ENCODE measurements at places on chromosomes 1 and 21.
A peak's percentile ranks its signal among the peaks of the same experiment; 100 is the strongest.

DNA sequence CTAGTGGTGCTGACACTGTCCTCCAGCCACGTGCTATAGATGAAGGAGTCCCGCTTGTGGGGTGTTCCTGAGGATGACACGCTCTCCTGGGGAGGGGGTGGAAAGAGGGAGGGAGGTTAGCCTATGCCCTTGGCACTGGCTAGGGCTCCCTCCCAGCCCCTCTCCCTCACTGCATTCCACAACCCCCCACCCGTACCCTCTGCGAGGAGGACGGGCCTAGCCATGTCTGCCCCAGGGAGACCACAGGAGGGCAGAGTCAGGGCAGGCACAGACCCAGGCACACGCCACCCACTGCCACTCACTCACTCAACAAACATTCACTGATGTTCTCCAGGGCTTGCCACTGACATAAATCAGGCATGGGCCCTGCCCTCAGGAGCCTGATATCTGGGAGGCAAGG, 70.7 kb downstream of the RAP1GAP start:
- no peak for DNase-seq

- DNase-seq = no peak
Observed at GRCh38 chr21:45353200-45353599, 51.8 kb upstream of the COL18A1 start.

DNA sequence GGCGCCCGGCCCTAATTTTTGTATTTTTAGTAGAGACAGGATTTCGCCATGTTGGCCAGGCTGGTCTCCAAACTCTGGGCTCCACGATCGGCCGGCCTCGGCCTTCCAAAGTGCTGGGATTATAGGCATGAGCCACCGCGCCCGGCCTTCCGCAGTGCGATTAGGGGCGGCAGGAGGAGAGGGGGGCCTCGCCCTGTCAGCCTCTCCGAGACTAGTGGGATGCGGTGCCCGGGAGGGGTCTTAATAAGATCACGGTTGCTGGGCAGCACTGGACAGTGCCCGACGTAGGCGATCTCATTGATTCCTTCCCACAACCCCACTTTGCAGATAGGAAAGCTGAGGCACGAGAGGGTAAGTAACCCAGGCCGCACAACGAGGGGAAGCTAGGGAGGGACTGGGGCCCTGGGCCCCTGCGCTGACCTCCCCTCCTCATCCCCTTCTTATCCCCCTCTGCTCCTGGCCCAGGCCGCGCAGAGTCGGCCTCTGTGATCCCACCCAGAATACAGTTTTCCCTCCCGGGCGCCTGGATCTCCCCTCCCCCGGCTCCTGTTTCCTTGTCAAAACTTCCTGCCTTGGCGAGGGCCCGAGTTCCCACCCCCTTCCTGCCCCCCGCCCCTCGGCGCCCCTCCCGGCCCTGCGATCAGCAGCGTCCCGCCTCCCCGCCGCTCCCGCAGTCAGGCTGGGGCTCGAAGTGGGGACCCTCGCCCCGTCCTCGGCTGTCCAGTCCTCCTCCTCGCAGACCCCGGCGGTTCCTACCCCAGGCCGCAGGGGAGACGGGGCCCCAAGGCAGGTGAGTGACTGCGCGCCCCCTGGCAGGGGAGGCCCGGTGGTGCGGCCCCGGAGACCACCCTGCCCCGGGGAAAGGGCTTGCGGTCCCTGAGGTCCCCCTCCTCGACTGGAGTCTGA, at the start of gene PEAR1:
Gene PEAR1, plus strand, starts transcription at position 671 of the 906 bp plus-strand sequence. CDS start 10,209 bp downstream, outside the sequence.
- no peak for DNase-seq

DNA sequence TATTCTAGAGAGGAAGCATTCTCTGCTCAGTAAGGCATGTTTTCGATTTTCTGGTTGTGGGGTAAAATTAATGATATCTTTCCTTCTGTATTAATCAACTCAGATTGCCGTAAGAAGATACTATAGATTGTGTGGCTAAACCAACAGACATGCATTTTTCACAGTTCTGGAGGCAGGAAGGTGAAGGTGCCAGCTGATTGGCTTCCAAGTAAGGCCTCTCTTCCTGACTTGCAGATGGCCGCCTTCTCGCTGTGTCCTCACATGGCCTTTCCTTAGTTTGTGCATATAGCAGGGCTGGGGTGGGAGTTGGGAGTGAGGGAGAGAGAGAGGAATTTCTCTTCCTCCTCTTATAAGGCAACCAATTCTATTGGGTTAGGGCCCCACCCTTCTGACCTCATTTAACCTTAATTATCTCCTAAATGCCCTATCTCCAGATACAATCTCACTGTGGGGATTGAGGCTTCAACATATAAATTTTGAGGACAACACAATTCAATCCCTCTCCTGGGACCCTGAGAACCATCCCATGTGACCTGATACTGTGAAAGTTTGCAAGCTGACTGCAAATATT, 52.3 kb upstream of the MRPS6 start:
- DNase-seq = peak; percentile 60

DNA sequence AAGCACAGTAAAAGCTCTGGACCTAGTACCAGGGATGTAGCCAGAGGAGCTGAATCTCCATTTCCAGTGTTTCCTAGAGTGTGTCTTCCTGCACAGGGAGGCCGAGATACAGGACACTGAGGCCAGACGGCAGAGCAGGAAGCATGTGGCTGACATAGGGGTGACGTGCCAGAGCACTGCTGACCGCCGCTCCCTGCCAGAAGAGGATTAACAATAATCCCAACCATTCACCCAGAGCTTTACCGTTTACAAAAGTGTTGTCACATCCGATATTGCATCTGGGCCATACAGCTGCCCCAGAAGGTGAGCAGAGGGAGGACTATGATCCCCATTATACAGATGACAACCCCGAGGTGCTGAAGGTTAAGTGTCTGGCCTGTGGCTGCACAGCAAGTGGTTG, 5.8 kb upstream of the CLDN19 start:
- no peak for DNase-seq

DNA sequence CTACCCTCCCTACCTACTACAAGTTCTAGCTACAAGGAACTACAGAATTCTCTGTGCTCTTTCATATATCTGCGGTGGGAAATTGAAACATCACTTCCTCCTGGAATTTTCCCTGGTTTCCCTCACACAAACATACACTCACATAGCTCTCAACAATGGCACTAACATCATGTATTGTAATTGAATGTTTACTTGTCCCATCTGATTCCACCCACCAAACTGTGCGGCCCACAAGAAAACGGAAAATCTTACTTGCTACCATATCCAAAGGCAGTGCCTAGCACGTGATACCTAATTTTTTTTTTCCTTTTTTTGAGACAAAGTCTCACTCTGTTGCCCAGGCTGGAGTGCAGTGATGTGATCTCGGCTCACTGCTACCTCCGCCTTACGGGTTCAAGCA, 33.9 kb downstream of the NDC1 start:
- no peak for DNase-seq

GRCh38 chr1:21090463-21090862, 86.2 kb downstream of the EIF4G3 start:
- DNase-seq = no peak

GRCh38 chr1:71753746-71754145, 528.6 kb downstream of the NEGR1 start:
- no peak for DNase-seq

GRCh38 chr1:24992124-24992760, 62.2 kb upstream of the RUNX3 start:
- DNase-seq = no peak

DNA sequence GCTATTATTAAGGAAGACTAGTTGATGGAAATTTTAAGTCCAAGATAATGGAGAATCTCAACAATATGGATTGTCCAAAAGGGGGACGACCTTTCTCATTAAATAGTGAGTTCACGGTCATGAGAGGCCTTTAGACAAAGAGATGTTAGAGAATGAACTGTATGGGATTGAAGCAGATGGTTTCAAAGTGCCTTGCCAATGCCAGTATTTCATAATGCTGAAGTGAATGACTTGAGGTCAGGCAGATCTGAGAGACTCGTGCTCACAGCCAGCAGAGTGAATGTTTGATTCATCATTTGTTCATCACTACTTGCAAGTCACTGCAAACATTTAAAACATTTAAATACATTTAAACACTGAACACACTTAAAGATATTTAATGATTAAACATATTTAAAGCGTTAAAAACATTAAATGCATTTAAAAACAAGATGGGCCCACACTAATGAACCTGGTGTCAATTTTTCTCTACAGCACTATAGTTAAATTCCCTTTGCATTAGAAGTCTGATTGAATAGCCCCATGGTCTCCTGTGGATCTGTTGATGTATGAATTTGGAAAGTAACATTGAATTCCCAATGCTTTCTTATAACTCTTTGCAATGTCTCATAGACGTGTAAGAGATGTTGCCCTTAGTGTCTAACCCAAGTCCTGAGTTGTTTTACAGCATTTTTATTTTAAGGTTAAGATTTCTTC, 80.7 kb downstream of the TGFB2 start:
- no peak for DNase-seq

GRCh38 chr21:37005548-37006485, 685 bp upstream of the RIPPLY3 start:
- DNase-seq = no peak

DNA sequence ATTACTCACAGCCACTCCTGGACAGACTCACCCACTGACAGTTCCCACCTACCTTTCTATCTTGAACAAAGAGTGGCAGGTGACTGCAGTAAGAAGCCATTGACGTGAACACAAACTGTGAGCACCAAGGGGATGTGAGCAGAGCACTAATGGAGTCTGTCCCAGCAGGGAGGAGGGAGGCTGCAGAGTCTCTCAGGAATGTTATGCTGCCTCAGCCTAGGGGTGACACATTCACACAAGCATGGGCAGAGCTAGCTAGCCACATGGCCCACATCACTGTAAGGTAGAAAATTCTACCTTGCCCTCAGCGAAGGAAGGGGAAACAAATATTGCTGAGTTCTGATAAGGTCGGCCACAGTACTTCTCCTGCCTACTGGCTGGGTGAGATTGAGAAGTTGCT, 56.8 kb upstream of the PTGFRN start:
- DNase-seq = no peak

DNA sequence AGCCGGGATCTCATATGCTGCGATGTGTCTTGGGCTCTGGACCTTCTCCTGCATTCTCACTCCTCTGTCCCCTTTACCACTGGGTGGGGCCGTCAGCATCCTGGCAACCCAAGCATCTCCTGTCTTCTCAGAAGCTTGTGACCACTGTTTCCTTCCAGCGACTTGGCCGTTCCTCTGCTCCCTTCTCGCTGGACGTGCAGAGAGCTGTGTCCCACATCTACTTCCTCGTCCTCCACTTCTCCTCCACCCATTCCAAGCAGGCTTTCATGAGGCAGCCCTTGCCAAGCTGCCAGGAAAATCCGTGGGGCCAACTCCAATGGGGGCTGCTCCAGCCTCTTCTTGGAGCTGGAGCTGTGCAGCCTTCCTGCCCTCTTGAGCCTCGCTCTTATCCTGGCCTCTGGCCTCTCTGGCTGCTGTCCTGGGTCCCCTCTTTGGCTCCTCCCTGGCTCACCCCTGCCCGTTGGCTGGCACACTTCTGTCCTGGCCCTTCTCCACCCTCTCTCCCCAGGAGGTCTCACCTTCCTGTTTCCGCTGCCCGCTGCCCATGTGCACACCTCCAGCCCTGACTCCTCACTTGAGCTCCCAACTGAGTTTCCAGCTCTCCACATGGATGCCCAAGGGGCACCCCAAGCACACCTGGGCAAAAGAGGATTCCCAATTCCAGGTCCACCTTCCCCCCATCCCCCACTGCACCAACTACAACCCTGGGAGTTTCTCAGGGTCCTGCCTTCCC, 8.7 kb downstream of the FAM131C start:
- DNase-seq = no peak

DNA sequence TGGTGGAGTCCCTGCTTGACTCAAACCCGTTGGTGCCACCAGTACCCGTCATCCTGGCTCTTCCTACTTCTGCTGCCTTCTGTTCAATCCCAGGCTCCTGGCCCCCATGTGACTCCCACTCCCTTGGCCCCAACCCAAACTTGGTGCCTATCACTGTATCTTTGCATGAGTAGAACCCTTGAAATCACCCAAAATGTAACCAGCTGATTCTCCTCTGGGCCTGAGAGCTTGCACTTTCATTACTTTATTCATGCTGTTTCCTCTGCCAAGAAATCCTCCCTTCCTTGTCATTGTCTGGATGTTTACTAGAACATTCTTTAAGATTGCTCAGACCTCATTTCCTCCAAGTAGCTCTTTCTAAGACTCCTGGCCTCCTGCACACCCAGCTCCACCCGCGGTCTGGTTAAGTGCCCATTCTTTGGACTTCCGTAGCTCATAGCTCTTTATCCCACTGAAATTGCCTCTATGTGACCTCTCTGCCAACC, 15.7 kb downstream of the PTAFR start:
- no peak for DNase-seq

DNA sequence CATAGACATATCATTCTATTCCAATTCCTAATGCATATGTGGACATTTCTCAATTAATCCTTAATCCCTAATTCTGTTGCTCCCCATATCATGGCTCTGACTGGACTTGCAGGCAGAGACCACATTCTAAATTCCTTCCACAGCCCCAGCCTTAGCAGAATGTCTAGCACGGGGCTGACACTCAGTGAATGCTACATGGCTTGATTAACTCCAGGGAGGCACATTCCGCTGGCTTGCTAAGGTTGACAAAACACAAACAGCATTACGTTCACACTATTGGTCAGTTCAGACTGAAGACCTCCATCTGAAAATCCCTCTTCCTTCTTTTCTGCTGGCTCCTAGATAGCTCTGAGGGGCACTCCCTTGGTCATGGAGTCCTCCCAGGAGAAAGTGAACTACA, 119.4 kb downstream of the ASTN1 start:
- DNase-seq = no peak
